ENCODE measurements at places on chromosomes 1 and 21.

- DNase-seq = no peak
These were observed 13.4 kb downstream of the FTCD start for GRCh38 chr21:46141767-46142581.

GRCh38 chr1:158942490-158942889 is 11.1 kb downstream of the PYHIN1 start:
- DNase-seq = no peak

- DNase-seq = no peak
These were observed 24.2 kb upstream of the DYNLT5 start for GRCh38 chr1:66728021-66728420.

DNA sequence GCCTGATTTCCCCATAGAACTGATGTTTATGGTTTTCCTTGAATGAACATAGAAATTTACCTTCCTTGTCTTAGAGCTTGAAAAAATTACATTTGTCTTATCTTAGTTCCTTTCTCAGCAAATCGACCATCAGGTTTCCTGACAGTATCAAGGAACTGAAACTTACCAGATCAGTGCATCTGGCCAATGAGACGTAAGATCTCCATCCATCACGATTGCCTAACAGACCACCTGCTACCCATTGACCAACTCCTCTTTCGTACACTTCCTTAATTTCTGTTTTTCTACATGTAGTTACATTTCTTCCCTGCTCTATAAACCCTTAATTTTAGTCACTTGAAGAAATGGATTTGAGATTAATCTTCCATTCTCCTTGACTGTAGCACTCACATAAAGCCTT is 57.4 kb upstream of the TMPRSS15 start:
- DNase-seq = peak; percentile 49

DNA sequence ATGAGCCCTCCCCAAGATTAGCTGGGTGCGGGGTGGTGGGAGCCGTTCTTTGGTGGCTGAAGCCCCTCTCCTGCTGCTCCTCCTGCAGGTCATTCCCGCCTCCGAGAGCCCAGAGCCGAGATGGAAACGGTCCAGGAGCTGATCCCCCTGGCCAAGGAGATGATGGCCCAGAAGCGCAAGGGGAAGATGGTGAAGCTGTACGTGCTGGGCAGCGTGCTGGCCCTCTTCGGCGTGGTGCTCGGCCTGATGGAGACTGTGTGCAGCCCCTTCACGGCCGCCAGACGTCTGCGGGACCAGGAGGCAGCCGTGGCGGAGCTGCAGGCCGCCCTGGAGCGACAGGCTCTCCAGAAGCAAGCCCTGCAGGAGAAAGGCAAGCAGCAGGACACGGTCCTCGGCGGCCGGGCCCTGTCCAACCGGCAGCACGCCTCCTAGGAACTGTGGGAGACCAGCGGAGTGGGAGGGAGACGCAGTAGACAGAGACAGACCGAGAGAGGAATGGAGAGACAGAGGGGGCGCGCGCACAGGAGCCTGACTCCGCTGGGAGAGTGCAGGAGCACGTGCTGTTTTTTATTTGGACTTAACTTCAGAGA is 448 bp downstream of the G0S2 start:
- DNase-seq = no peak

GRCh38 chr1:237041795-237042525 is at the start of gene RYR2:
Gene RYR2, plus strand, starts transcription at chr1:237042184. Its CDS starts 338 bp downstream, at chr1:237042522.
- DNase-seq = no peak

GRCh38 chr1:54460351-54460750 is 54.2 kb upstream of the SSBP3 start:
- no peak for DNase-seq

DNA sequence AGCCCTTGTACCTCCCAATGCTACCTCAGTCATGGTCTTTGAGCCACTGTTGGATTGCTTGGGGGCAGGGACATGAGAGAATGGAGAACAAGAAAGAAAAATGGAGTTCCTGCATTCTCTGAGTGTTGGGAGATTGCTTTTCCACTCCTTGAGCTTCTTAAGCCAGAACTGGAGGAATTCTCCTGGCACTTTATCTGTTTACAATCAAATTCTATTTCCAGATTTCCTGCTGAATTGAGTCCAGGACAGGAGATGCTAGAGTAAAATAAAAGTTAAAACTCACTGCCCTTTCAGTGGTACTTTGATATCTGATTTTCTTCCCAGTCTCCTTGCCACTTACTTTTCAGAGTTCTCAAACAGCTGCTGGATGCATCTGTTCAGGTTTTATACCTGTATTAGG is 24.4 kb upstream of the DEPDC1 start:
- DNase-seq = no peak

DNA sequence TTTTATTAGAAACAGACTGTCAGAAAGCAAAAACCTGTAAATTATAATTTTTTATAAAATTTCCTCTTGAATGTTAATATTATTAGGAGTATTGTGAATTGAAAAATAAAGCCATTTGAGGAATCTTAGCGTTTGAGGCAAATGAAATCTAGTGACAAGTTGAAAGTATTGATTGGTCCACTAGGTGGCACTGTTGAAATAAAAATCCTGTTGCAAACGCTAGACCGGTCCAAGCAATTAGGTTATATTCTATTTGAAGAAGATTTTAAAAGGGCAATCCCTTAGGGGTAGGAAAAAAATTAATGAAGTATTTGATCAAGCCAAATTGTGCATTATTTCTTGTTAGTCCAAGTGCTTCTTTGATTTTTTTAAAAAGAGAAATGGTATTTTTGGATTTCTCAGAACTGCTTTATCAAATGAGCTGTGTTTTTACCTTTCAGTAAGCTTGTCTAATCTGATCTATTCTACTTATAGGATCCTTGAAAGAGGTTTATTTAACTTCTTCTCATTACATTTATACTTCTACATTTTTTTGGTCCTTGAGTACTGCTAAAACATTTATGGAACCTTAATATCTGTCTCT is 57.7 kb downstream of the ATG4C start:
- peak; percentile 86 for DNase-seq

- DNase-seq = no peak
These were observed 11.6 kb downstream of the SDCCAG8 start for GRCh38 chr1:243267471-243267880.

- no peak for DNase-seq
These were observed 16.7 kb downstream of the RAB3B start for GRCh38 chr1:51973587-51974474.

- DNase-seq = no peak
These were observed 56.9 kb upstream of the ATP2B4 start for GRCh38 chr1:203569490-203570318.

DNA sequence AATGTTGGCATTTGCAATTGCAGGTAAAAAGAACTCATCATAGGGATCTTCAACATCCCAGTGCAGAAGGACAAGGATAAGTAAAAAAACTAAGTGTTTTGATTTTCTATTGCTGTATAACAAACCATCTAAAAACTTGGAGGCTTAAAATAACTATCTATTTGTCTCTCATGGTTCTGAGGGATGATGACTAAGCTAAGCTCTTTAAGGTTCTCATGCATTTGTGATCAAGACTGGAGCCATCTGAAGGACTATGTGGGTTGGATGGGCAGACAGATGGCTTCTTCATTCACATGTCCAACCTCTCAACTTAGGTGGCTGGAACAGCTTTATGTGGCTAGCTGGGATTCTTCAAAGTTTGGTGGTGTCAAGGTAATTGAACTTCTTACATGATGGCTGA is 51.5 kb downstream of the RPL5 start:
- DNase-seq = no peak

GRCh38 chr21:46585191-46585953 is 19.5 kb downstream of the S100B start:
- no peak for DNase-seq

DNA sequence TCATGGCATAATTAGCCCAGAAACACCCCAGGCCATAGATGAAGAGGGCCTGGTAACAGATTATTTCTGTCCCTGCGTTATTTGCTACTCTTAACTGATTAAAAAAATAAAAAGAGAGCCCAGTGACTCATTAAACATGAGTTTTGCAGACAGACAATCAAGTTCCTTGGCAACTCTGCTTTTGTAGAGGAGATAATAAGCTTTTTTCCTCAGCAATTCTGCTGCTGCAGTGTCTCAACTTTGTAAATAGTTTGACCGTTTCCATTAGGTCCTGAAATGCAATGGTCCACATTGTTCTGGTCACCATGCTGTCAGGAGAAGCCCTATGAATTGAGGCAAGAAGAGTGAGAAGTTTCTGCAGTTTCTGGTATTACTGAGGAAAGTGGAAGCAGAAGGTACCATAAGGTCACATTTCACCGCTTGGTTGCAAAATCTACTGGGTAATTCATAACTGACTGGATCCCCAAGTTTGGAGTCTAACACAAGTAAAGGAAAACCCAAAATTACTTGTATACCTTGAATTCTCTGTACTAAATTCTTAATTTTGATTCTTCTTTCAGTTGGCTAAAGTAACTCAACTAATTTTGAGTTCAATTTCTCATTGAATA is 139.5 kb downstream of the ZZZ3 start:
- no peak for DNase-seq

DNA sequence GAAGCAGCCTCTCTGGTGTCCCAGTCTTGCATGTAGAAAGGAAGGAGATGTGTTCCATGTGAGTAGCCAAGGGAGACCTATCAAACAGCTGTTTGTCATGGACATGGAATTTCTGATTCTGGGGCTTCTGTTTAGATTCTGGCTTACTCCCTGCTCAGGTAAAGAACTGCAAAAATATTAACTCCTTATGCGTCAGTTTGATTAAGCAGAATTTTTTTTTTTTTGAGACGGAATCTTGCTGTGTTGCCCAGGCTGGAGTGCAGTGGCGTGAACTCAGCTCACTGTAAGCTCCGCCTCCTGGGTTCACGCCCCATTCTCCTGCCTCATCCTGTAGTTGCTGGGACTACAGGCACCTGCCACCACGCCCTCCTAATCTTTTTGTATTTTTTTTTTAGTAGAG is 6.8 kb downstream of the ARV1 start:
- no peak for DNase-seq

DNA sequence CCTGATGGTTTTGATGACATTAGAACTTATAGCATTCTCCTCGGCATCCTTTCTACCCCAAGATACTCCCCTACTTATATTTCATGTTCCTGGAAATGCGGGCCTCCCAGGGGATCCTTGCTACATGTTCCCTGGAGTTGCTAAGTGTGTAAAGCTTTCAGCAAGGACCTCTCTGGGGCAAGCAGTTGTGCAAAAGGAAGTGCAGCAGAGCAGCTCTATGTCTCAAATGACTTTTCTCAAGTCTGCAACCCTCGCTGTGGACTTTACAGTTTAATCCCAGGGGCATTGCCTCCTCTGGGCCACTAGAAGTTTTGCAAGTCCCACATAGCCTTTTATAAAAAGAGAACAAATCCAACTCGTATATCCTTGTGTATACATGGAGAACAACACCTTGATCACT is 20.8 kb upstream of the MNDA start:
- DNase-seq = no peak

- no peak for DNase-seq
These were observed 76.6 kb downstream of the NGF start for GRCh38 chr1:115261496-115261895.

DNA sequence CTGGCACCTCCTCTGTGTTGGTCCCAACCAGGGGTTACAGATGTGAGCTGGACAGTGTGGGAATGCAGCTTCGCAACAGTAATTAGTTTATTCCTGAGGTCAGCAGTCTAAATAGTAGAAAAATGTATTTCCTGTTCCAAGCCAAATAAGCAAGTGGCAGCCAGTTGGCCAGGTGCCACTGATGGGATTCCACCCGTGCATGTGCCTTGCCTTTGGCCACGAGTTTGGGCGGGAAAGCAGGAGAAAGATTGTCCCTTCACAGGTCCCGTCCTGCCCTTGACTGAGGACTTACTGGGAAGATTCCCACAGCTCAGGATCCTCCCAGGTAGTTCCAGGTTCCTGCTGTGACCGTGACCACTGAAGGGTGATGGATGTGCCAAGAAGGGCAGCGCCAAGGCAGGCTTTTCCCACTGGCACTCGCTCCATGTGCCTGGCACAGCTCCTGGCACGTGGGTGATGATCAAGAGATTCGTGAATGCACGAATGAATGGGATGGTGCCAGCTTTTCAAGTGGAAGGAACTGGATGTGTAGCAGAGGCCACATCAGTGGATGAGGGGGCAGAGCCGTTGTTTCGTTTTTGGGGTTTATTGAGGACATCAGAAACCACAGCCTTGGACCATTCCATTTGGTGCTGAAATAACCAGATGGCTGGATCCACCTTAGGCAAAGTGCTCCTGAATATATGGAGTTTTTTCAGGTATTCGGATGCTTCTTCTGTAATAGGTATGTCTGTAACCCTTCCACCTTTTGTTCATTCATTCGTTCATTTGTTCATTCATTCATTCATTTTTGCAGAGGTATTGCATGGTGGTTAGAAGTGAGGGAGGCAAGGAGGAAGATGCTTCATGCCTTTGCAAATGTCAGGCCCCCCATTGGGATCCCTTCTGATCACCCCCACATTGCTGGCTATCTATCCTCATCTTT is 62.4 kb upstream of the WNT4 start:
- DNase-seq = no peak

DNA sequence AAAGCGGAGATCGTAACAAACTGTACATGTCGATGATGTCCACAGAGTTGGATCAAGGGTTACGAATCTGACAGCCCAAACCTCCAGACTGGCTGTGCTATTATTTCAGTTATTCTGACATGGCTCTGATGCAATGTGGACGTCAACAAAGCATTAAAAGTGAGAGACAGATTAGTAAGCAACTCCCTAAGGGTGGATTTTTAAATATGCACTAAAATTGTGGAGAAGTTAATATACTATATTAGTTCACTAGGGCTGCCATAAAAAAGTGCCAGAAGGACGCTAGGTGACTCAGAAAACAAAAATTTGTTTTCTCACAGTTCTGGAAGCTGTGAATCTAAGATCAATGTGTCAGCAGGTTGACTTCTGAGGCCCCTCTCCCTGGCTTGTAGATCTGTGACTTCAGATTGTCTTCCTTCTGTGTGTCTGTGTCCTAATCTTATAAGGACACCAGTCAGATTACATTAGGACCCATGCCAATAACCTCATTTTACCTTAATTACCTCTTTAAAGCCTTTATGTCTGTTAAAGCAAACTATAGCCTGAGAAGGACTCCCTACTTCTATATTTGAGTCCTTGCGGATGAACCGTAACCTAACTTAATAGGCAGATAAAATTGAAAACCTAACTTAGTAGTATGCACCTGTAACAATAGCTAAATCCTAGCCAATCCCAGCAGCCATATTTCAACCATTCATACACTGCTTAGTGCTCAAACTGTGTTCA is 66.0 kb upstream of the BACH1 start:
- DNase-seq = no peak

DNA sequence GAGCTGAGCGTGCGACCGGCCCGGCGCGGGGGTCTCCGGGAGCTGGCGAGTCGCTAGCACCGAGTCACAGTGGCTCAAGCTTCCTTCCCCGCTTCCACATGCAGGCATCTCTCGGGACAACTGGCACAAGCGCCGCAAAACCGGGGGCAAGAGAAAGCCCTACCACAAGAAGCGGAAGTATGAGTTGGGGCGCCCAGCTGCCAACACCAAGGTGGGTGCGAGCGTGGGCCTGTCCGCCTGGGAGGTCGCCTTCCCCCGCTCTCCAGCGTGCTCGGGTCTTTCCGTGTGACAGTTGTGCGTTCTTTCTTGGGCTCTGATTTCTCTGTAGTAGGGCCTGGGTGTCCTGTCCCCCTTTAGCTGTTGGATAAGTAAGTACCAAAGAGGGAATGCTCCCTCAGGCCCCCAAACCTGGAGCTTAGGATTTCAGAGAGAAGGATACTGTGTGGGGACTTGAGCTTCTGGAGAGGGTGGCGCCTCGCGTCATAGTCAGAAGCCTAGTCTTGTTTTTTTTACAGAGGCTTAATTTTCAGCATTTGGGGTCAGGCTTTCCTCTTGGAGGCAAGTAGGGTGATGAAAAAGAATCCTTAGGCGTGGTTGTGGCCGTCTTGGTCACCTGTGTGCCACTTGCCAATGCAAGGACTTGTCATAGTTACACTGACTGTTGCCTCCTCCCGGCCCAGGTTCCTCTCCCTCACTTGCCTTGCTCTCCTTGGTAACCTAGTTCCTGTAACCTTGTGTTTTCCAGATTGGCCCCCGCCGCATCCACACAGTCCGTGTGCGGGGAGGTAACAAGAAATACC is 790 bp downstream of the RPS8 start:
- DNase-seq = peak; percentile 76

Data from Karpas-422 (cell line).